ENCODE measurements at places on chromosomes 3 and 15.

- DNase-seq, result no peak
Measured at GRCh38 chr3:117587416-117587815, 877.8 kb downstream of the TUSC7 start.

DNA sequence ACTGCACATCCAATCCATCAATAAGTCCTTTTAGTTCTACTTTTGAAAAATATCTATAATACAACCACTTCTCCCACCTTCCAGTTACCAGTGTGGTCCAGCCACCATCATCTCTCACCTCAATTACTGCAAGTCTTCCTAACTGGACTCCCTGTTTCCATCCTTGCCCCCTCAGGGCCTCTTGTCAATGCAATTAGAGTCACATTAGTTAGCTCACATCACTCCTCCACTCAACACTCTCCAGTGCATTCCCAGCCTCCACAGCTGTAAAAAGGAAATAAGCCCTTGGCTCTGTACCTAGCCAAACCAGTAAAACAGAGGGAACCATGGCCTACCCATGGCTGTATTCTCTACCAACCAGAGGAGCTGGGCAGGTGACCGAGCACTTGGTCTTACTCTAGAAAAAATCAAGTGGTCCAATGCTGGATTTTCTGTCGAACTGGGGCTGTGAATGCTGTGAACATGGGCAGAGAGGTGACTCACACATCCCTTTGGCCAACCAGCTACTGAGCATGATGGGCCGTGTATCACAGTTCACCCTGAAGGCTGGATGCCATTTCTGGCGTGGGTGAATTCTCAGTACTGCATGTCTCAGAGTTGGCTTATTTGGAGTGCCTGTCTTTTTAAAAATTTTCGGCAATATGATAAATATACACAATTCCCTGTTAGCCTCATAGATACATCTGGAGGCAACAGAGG, 62.5 kb upstream of the C15orf61 start:
- DNase-seq, result no peak

DNA sequence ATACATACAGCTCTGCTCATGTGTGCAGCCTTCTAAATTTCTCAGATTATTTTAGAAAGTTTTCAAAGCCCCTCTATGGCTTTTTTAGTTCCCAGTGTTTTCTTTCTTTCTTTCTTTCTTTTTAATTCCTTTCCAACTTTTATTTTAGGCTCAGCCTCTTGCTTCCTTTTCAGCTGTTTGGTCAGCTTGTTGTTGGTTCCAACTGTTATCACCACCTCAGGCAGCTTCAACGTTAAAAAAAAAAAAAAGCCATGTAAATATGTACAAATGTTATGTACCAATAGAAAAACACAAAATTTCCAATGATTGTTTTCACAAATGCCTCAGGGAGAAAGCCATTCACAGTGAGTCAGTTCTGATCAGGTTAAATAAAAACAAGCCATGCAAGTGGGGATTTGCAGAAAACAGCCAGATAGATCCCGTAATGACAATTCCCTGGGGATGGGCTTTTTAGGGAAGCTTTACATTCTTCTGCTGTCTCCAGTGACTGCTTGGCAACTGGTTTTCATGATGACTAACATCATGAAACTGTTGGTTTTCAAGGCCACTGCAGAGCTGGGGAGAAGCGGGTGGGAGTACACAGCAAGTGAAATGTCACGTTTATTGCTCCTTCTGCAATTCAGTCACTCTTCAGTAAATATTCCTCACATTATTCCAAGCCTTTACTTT, 908.4 kb downstream of the EPHA3 start:
- DNase-seq, result no peak

GRCh38 chr3:62892951-62893350, 17.7 kb upstream of the CADPS start:
- DNase-seq, result no peak

GRCh38 chr3:17642474-17642873, 100.0 kb downstream of the TBC1D5 start:
- no peak for DNase-seq

- no peak for DNase-seq
Measured at GRCh38 chr3:39126532-39127071, 19.1 kb downstream of the TTC21A start.

GRCh38 chr3:12421132-12421531, 63.1 kb upstream of the TSEN2 start:
- no peak for DNase-seq

DNA sequence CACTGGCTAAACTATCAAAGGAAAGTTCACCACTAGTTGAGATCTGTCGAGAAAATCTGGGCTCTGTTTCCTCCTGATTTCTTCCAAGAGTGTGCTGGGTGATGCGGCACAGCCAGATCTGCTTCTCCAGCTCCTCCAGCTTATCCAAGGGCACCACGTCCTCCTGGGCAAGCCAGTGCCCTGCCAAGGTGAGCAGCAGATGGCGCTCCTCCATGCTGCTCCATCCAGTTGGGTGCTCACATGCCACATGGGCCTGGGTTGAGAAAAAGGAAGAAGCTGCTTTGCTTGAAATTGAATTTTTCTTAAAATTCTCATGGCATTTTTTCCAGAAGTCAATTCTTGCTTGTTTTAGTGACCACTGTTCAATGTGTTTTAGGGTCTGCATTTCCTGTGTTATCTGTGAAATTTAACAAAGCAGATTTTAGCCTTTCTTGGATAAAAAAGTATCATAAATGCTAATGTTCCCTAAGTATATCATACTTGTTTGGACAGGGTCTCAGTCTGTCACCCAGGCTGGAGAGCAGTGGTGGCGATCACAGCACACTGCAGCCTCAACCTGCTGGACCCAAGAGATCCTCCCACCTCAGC, 47.3 kb downstream of the EIF3J start:
- no peak for DNase-seq

GRCh38 chr3:122299872-122300460, 25.1 kb upstream of the CSTA start:
- no peak for DNase-seq

GRCh38 chr15:31200735-31201151, 99.2 kb upstream of the TRPM1 start:
- no peak for DNase-seq

GRCh38 chr3:63557912-63558311, 94.6 kb upstream of the SNTN start:
- DNase-seq, result no peak

DNA sequence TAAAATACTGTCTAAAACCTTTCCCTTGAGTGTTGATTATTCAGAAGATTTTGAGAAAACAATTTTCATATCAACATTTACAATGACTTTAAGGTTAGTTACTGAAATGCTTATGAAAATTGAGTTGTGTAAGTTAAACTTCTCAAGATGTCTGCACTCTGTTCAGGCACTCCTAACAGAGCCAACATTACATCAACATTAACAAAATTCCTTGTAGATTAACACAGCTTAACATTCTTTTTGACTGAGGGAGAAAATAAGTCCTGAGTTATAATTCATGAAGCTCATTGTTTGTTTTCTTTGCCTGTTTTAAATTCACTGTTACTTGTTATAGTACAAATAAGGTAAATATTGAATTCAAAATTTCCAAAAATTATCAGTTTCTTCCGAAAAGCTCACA, 9.0 kb downstream of the ACKR4 start:
- DNase-seq, result no peak

GRCh38 chr3:135868801-135869200, 96.7 kb upstream of the PPP2R3A start:
- no peak for DNase-seq

GRCh38 chr15:41801850-41802455, 25.9 kb upstream of the JMJD7 start:
- no peak for DNase-seq

- DNase-seq, result no peak
Measured at GRCh38 chr15:78247911-78248310, 13.5 kb upstream of the ACSBG1 start.

- DNase-seq, result no peak
Measured at GRCh38 chr15:50067254-50067653, 51.8 kb downstream of the ATP8B4 start.
